Skin of body (tissue), 3 donors: ENCODE measurements at places on chromosomes 1 and 21. TPM values are rescaled to one million over a fixed set of nuclear protein-coding genes. Genes with fewer than 3 reads are reported as not detected.

The OXCT2 gene
- 2.4 TPM for total RNA-seq

The KCNN3 gene
- total RNA-seq, result 0.99 TPM

The AXDND1 gene
- total RNA-seq, result 0.99 TPM

The KNCN gene
- total RNA-seq, result not detected

The PCNT gene
- total RNA-seq, result 27.8 TPM

The GOLT1A gene
- not detected for total RNA-seq
